AG20443 (cell line): ENCODE measurements at places on chromosomes 11 and 22.

GRCh38 chr22:35837101-35837727 lies 119.5 kb downstream of the APOL5 start:
- DNase-seq, result no peak

GRCh38 chr22:31680861-31681341 lies 18.9 kb upstream of the PISD start:
- DNase-seq, result peak; percentile 59

DNA sequence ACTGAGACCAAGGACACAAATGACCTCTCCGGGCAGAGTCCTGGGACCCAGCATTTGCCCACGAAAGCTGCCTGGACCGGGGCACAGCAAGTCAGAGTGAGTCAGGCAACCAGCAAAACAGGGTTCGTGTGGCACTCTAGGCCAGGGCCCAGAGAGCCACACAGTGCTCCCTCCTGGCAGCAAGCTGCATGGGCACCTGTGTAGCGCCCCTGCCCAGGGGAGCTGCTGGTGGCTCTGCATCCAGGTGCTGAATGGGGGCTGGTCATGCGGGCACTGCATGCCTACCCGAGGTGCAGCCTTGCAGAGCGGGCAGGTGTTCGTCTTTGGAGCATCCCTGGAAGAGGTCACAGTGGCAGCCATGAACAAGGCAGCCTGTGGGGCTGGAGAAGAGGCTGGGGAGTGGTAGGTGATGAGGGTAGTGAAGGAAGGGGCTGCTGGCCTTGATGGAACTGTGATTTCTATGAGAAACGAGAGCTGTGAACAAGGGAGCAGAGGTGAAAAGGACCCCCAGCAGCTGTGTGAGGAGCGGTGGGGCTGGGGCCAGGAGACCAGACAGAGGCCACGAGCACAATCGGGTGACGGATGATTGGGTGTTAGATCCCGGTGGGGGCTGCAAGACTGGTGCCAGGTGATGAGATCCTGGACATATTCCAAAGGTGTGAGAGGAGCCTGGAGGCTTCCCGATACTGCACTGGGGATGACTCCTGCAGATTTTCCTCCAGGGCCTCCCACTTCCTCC lies 63.3 kb downstream of the DGCR2 start:
- DNase-seq, result no peak

DNA sequence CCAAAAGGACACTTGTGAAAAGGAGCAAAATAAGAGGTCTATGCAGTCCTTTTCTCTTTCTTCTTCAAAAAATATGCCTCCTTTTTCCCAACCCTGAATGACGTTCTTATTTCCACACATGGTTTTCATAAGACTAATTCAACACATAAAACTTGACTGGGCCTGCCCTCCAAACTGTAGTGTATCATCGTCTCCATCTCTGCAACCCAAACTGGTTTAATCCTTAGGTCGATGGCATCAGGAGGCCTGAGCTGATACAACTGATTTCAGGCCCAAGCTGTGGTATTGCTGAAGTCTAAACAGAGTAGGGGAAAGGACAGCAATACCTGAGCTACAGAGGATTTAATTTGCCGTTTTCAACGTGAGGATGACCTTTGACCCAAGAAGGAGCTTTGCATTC lies 130.0 kb upstream of the MTNR1B start:
- DNase-seq, result no peak

DNA sequence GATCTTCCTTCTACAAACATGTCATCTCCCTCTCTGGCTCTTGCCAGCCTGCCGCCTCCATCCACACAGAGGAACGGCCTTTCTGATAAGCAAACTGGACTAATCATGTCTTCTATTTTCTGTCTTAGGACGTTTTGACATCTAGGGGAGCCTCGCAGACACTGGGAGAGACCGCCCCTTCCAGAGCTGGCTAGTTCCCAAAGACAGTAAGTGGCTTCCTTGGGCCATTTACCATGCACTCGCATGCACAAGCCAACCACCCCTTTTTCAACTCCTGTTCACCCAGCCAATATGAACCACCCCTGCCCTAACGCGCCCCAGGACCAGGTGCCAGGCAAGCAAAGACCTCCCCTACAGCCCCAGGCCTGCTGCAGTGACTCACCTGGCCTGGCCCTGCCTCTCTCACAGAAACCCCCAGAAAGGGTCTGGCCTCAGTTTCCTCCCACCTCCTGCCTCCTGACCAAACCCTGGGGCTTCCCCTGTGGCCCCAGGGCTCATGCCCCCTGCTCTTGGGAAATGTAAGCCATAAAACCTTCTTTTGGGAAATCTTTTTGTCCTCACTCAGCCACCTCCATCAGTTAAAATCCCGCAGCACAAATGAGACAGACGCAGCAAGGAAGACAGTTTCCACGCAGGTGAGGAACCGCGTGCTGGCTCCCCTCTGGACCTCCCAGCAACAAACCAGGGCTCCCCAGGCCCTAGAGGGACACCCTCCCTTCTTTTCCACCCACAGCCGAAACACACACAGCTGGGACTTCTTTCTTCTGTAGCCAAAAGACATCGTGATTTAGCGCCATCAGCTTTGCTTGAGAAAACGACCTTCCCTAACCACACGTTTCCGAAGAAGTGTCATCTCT lies 38.5 kb downstream of the SHANK2 start:
- DNase-seq, result no peak

GRCh38 chr11:110362971-110363509 lies 66.6 kb upstream of the RDX start:
- DNase-seq, result no peak

GRCh38 chr11:47509077-47509536 lies 43.8 kb downstream of the CELF1 start:
- DNase-seq, result no peak

DNA sequence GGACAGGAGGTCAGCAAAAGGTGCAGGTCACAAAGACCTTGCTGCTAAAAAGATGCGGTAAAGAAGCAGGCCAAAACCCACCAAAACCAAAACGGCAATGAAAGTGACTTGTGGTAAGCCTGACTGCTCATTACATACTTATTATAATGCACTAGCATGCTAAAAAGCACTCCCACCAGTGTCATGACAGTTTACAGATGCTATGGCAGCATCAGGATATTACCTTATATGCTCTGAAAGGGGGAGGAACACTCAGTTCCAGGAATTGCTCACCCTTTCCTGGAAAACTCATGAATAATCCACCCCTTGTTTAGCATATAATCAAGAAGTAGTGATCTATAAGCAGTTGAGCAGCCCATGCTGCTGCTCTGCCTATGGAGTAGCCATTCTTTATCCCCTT lies 45.2 kb upstream of the SLC5A12 start:
- DNase-seq, result no peak

GRCh38 chr11:78332174-78332866 lies 85.3 kb downstream of the GAB2 start:
- no peak for DNase-seq

DNA sequence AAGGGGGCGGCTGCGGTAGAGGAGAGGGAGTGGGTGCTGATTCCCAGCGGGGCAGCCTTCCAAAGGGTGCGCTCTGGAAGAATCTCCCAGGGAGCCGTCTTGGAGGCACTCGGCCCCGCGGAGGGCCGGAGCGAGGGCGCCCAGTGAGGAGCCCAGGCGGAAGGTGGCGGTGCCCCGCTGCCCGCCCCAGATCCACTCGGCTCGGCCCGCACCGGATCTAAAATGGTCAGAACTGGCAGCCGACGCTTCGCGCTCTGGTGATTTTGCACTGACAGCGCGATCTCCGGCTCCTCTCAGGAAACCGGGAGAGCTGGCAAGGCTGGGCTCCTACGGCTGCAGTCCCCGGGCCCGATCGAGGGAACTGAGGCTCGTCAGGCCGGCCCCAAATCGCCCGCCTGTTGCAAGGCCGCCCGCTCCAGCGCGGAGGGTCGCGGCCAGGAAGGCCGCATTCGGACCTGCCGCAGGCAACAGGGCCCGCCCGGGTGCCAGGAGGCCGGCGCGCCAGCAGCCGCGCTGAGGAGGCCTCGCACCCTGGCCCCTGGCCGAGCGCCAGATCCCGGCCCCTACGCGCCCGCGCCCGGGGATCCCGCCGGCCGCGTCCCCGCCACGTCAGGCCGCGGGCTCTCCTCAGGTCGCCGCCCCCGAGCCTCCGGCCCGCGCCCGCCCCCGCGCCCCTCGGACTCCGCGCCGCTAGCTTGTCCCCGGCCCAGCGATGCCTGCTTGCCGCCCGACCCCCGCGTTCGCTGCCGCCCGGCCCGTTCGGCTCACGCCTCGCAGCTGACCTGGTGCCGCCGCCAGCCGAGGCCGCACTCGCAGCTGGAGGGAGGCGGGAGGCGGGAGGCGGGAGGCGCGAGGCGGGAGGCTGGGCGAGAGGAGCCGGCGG lies at the start of gene KLHL22:
KLHL22 (minus strand) TSS at position 818 of the 883 bp plus-strand sequence. CDS start 6,584 bp downstream, outside the sequence.
- DNase-seq, result peak; percentile 76

DNA sequence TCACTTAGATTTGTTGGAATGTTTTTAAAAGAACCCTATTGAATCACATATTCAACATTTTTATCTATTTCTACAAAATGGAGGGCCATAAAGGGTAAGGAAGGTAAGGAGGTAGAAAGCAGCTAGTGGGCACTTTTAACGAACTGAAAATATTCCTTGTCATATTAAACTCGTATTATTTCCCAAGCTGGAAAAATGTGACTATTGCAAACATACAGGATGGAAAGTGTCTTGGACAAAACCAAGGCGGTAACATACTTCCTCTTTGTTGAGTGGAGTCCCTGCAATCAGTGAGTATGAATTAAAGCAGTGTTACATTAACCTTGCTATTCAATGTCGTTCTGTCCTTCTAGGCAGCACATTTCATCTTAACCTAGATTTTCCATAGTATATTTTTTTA lies 165.6 kb downstream of the RCN1 start:
- DNase-seq, result no peak

GRCh38 chr11:122317305-122317704 lies 201.3 kb upstream of the BLID start:
- peak; percentile 53 for DNase-seq

GRCh38 chr22:40473703-40474102 lies 103.3 kb downstream of the SGSM3 start:
- DNase-seq, result no peak

DNA sequence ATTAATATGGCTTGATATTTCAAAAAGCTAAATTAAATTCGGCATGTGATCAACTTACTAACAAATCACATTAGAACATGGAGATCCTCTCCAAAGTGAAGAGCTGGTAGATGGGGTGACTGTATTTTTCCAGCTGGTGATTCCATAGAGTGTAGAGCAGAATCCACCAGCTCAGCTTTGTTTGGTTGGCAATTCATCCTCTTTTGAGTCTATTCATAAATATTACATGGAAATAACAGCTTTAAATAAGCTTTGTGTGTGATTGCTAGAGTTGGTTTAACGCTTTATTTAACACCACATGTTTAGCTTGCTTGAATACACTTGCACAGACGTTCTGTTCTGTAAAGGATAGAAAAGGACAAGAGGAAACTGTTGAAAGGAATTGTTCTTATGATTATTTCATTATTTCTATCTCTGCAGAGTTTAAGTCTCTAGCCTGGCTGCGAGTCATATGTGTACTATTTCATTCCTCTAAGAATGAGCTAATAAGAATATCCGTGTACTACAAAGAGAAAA lies 738.3 kb upstream of the KIRREL3 start:
- DNase-seq, result no peak

- DNase-seq, result peak; percentile 86
Measured at GRCh38 chr11:65572356-65573051, at the start of gene FAM89B. Gene FAM89B, plus strand, starts transcription at chr11:65572538. Its CDS starts 132 bp downstream, at chr11:65572670.

DNA sequence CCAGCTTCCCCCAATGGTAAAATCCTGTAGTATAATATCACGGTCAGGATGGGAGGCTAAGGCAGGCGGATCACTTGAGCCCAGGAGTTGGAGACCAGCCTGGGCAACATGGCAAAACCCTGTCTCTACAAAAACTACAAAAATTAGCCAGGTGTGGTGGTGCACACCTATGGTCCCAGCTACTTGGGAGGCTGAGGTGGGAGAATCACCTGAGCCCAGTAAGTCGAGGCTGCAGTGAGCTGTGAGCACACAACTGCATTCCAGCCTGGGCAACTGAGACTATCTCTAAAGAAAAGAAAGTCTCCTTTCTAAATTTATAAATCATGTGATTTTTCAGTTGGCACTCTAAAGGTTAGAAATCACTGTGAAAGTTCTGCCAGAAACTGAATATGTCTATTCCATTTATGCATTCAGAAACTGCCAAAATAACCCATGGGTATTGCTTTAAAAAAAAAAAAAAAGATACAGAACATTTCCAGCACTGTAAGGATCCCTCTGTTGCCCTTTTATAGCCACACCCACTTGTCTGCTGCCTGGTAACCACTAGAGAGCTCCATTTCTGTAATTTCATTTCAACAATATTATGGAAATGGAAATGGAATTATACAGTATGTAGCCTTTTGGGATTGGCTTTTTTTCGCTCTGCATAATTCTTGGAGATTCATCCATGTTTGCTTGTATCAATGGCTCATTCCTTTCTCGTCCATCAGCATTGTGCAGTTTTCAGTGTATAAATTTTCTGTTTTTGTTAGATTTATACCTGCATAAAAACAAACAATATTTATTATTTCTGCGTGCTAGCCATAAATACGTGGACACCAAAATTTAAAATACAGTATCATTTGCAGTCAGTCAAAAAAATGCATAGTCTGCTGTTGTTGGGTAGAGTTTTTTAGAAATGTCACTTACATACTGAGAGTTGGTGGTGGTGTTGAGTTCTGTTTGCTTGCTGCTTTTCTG lies 9.4 kb downstream of the CDC45 start:
- peak; percentile 52 for DNase-seq

DNA sequence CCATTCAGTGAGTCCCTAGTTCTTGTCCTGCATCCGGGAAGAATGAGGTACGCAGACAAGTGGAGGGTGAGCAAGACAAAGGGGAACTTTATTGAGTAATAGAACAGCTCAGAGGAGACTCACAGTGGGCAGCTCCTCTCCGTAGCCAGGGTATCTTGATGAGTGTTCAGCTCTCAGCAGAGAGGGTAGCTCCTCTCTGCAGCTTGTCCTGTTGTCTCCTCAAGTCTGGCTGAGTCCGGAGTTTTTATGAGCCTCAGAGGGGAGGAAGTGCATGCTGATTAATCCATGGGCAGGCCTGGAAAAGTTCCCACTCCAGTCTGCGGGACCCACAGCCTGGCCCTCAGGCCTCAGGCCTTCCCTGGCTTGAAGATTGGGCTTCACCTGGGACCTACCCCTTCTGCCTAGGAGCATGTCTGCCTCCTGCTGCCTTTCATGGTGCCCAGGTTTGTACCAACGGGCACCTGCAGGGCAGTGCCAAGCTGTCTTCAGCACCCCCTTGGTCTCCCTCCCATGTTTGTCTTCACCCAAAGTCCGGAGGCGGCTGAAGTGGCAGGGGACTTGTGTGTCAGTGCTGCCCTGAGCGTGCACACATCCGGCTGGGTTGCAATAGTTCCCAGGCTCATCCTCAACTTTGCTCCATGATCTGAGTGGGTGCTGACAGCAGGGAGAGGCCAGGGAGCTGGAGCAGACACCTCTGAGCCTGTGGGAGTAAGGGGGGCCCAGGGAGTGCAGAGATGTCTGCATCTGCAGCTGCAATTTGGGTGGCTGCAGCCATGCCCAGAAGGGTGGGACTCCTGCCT lies 134.2 kb downstream of the LDLRAD3 start:
- DNase-seq, result no peak

- peak; percentile 61 for DNase-seq
Measured at GRCh38 chr11:9568854-9569587, 4.4 kb upstream of the WEE1 start.

GRCh38 chr22:33467620-33468095 lies 409.5 kb upstream of the SYN3 start:
- peak; percentile 69 for DNase-seq

GRCh38 chr11:94338651-94339050 lies 34.3 kb downstream of the IZUMO1R start:
- DNase-seq, result no peak

GRCh38 chr11:67364783-67365722 lies 8.3 kb downstream of the CLCF1 start:
- no peak for DNase-seq
